ENCODE measurements at places on chromosomes 2 and 18. TPM values are rescaled to one million over a fixed set of nuclear protein-coding genes. Genes with fewer than 3 reads are reported as not detected.

The GNAL gene
- total RNA-seq: 6.1 TPM

The SERPINB12 gene
- total RNA-seq: not detected

DNA sequence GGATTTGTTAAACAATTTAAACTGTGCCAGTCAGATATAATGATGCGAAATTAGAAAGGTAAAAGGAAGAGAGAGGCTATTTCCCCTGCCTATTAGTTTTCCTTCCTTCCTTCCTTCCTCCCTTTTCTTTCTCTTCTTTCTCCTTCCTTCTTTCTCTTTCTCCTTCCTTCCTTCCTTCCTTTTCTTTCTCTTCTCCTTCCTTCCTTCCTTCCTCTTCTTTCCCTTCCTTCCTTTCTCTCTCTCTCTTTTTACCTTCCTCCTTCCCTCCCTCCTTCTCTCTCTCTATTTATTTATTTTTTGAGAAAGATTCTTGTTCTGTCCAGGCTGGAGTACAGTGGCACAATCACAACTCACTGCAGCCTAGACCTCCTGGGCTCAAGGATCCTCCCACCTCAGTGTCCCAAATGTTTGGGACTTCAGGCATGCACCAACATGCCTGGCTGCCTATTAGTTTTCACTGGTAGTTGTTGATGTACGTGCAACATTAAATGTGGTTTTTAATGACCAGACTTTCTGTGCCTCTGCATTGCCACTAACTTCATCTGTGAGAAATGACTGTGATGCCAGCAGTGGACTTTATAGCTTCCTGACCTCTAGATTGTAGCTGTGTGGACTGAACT is 48.7 kb upstream of the NFE2L2 start:
- no peak for DNase-seq

- no peak for DNase-seq
Measured at GRCh38 chr2:37415128-37415820, 70.8 kb downstream of the QPCT start.

DNA sequence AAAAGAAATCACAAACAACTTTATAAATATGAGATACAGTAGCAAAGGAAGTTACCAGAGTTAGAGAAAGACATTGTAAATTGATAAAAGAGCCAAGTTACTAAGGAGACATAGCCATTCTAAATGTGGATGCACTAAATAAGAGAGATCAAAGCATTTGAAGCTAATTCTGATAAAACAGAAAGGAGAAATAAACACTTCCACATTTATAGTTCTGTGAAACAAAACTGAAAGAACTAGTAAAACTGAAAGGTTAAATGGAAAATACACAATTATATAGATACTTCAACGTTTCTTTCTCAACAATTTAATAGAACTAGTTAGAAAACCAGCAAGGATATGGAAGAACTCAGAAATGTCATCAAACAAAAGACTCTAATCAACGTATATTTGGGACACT is 309.0 kb upstream of the CDH2 start:
- no peak for DNase-seq

The REEP1 gene
- 21.9 TPM for total RNA-seq

GRCh38 chr18:48113691-48114090 is 183.2 kb upstream of the SMAD2 start:
- no peak for DNase-seq

- peak; percentile 17 for DNase-seq
Measured at GRCh38 chr2:134273256-134273983, 19.5 kb downstream of the MGAT5 start.

The LYG2 gene
- not detected for total RNA-seq

DNA sequence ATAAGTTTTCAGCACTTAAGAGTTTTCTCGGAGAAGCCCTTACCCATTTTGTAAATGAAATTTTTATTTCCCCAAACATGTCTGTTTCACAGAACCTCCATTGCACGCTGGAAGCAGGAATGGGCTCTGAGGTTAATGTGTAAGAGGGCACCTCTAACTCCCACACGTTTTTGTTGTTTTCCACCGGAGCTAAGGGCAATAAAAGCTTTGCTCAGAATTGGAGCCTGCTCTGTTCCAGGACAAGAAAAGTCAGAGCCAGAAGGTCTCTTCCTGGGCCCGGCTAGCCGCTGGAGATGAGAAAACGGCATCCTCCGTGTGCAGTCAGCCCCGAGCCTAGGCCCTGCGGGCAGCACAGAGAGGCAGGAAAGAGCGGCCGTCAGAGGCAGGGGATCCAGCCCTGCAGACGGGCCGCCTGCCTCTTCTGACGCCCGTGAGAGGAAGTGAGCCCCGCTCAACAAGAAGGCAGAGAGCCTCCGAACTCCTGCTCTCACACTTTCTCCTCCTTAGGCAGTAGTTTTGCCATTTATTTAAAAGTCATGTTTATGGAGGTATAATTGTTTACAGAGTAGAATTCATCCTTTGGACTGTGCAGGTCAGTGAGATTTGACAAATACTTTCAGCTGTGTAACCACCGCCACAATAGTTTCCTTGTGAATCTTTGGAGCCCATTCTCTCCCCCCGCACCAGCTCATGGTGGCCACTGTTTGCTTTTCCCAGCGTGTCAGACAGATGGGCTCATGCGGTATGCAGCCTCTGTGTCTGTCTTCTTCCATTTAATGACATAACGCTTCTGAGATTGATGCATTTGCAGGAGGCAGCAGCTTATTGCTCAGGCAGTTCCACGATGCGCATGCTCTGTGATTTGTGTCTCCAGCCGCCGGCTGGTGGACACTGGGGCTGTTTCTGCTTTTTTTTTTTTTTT is 117.3 kb downstream of the GALR1 start:
- no peak for DNase-seq

GRCh38 chr2:158777077-158777476 is 18.0 kb upstream of the DAPL1 start:
- DNase-seq: no peak

DNA sequence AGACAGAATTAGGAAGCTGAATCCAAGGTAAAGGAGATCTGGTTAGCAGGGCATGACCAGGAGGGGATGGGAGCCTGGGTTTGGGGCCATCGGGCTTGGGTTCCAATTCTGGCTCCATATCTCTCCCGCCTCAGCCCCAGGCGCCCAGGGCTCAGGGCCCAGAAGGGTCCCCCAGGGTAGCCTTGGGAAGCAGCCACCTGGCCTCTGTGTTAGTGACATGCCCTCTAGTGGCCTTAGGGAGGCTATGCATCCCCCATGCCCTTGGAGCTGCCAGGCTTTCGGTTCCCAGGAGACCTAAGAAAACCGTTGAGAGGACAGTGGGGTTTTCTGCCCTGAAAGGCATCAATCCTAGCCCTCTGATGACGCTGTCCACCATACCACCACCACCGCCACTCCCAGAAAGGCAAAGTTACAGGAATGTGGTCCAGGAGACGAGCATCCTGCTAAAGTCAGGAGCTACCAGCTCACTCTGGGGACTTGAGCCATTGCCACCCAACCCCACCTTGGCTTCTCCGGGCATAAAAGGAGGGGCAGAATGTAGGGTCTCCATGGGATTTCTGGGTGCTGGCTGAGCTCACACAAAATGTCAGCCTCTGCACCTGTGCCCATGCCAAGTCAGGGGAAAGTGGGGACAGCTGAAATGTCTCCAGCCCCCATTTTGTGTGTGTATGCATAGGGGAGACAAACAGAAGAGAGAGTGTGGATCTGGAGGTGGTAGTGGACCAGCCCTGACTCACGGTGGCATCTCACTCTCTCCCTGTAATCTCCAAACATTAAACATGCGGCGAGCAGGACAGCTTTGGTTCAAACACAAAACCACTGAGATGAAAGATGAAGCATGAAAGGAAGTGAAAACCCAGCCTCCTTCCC is 56.5 kb downstream of the EMX1 start:
- no peak for DNase-seq

The STARD6 gene
- 0.53 TPM for total RNA-seq

GRCh38 chr2:71706121-71706520 is 252.8 kb downstream of the DYSF start:
- DNase-seq: no peak

- no peak for DNase-seq
Measured at GRCh38 chr2:26558271-26559043, 80.5 kb upstream of the OTOF start.

The CGREF1 gene
- total RNA-seq: 4.1 TPM

- DNase-seq: no peak
Measured at GRCh38 chr18:62187543-62188510, 772 bp downstream of the RELCH start.

DNA sequence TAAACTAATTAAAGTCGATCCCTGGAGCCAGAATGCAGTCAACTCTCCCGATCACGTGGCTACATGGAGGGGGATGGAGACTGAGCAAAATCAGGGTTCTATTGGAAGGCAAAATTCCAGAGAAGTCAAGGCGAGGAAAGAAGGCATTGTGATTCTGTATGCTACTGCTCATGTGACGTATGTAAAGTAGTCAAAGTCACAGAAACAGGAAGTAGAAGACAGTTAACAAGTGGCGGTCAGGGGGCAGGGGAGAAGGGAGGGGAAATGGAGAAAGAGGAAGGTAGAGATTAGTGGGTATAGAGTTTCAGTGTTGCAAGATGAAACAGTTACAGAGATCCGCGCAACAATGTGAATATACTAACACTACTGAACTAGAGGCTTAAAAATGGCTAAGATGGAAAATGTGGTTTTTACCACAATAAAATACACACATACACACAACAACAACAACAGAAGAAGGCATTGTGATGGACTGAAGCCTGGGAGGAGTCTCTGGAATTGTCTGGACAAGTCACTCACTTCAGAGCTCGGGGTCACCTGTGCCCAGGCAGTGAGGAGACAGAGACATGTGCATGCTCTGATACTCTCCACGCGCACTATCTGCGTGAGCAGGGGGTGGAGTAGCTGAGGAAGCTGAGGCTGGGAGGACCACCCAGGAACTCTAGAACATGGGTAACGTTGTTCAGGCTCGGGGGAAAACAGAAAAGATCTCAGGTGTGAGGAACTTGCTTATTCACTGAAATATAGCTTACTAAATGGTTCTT is 89.9 kb upstream of the CDCA7 start:
- no peak for DNase-seq

DNA sequence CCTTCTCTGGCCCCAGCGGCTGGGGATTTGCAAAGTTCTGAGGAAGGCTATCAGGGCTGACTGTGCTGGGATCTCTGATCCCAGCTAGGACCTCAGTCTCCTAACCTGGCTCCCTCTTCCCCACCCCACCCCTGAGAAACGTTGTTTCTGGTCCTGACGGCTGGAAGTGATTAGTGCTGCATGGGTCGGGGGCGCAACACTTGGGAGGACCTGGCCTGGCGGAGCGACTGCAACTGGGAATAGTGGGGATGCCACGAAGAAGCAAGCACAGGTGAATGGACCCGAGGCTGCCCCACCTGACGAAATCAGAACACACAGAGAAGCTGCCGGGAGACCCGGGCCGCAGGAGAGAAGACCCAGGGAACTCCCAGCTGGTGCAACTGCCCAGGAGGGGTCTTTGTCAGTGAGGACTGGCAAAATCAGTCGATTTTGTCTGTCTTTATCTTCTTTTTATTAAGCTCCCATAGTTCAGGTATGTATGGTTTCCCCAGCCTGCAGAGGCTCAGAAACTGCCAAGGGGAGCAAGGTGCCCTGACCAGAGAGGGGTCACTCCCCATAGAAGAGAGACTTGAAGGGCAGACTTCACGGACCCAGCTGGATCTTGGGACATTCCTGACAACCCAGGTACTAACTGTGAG is 656 bp upstream of the LBX2 start:
- DNase-seq: no peak

The RTTN gene
- total RNA-seq: 60.5 TPM

DNA sequence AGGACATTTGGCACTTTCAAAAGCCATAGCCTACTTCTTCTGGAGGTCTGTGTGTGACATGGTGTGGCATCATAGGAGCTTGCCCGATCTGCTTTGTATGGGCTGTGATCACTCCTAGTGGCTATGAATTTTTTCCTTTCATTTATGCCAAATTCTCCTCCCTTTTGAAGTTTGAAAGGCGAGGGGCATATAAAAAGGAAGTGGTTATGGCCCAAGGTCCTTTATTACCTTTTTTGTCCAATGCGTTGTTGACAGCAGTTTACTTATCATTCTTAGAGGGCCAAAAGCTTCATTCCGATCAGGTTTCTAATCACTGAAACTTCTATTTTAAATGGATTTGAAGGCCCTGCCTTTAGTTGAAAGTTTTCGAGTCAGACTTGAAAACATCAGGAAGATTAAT is 224.3 kb upstream of the FOSL2 start:
- DNase-seq: no peak

DNA sequence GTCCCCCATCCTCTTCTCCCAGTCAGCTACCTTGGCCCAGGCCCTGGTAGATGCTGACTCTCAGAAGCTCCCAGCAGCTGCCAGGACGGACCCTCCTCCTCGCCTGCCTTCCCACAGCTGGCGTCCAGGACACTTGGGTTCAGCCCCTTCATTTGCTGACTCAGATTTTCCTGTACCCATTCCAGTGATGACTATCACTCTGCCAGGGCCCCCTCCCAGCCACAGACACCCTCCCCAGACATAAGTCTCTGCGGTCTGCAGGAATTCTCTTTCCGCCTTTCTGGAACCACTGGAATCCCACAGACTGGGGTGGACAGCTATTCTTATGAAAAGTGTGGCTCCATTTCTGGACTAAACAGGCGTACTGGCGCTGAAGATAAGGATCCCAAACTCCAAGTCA is 260.3 kb upstream of the EPAS1 start:
- no peak for DNase-seq
